NCI-H1092 (cell line): ENCODE measurements at places on chromosomes 11 and 22.

GRCh38 chr11:24421766-24422165 lies 75.1 kb upstream of the LUZP2 start:
- DNase-seq = no peak

DNA sequence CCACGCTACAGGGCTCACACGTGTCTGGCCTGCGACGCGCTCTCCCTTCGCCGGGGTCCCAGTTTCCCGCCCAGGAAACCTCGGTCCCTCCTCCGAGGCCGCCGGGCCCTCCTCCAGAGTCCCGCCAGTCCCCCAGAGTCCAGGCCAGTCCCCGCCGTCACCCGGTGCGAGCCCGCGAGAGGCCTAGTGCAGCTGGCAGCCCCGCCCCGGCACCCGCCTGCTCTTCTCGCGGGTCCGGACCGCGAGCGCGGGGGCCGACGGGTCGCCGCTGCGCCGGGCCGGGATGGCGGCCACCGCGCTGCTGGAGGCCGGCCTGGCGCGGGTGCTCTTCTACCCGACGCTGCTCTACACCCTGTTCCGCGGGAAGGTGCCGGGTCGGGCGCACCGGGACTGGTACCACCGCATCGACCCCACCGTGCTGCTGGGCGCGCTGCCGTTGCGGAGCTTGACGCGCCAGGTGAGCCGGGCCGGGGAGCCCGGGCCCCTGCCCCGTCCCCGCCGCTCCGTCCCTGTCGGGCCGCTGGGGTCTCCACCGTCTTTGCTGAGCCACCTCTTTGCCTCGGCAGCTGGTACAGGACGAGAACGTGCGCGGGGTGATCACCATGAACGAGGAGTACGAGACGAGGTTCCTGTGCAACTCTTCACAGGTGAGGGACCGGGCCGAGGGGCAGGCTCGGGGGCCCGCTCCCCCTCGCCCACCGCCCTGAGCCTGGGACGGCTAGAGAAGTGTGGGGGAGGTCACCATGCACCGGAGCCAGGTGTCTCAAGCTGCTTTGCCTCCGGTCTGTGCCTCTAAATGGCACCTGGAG lies at the start of gene PTPMT1:
Gene PTPMT1 (plus strand): TSS at position 260 of the 809 bp plus-strand sequence. CDS start 24 bp downstream, at position 284.
- peak; percentile 41 for DNase-seq

GRCh38 chr22:47123827-47124442 lies 361.5 kb downstream of the TBC1D22A start:
- DNase-seq = no peak

DNA sequence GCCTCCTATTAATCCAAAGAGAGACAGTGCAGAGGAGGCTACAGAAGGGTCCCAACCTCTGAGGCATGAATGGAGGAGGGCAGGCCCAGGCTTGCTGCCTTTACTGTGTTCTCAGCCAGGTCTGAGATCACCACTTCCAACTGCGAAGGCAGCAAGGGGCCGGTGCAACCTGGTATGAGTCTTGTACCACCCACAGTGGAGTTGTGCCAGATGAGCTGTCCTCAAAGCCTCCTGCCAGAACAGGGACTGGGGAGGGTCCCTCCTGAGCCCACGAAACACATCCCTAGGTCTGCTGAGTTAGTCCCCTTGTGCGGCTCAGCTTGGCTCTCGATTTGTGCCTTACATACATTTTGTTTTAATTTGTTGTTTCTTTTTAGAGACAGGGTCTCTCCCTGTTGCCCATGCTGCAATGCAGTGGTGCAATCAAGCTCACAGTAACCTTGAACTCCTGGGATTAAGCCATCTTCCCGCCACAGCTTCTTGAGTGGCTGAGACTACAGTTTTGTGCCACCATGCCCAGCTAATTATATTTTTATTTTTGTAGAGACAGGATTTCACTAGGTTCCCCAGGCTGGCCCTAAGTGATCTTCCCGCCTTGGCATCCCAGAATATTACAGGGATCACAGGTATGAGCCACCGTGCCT lies 9.3 kb downstream of the MIF start:
- no peak for DNase-seq

DNA sequence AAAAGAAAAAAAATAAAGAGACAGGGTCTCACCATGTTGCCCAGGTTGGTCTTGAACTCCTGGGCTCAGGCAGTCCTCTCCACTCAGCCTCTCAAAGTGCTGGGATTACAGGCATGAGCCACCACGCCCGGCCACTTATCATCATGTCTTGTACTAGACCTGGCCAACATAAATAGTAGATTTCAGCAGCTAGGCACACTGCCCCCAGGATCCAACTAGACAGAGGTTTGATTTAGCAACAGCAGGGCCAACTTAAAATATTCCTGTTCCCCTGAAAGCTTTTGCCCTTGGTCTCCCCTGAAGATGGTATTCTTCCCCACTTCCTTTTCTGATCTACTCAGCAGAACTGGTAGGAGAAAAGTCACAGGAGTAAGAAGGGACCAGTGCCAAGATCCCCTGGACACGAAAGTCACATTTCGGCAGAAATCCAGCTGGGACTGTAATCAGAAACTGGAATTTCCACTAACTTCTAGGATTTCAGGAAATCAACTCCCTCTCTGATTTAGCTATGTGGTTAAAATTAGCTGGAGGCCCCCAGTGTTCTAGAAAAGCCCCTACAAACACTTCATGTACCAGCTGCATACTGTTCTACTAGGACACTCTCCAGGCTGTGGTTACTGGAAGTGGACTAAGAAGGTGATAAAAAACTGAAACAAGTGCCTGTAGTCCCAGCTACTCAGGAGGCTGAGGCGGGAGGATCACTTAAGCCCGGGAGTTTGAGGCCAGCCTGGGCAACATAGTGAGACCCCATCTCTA lies 8.9 kb upstream of the PPP2R1B start:
- DNase-seq = no peak

DNA sequence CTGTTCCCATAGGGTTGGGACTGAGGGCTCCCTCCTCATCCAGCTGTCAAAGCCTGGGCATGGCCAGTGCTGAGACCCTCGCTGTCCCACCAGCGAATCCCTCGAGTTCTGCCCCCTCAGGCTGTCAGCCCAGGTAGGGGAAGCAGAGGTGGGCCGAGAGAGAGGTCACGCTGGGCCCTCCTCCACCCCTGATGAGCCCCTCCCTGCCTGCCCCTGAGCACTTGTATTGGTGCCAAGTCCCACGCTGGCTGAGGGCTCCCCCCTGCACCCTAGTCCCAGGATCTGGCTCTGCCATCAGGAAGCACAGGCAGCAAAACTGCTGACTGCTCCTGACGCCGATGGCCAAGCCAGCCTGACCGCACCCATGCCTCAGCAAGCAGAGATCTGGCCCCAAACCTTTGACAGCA lies 3.3 kb downstream of the PRR33 start:
- no peak for DNase-seq

DNA sequence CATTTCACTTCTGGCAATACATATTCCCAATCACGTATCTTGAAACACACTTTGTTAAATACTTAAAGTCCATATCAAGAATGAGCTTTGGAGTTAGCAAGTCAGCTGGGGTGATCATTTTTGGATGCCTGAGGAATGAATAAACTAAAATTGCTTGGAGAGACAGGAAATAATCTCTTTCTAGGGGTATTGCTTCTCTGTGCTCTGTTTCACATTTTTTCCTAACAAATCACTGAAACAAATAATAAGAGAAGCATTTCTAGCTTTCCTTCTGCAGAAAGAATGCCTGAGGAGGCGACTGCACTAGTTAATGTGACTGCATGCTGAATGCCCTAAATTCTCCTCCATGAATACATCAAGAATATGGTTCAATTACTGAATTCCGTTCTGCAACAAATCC lies 541.4 kb upstream of the CCDC90B start:
- no peak for DNase-seq
